ENCODE measurements at places on chromosomes 3 and 15. TPM values are rescaled to one million over a fixed set of nuclear protein-coding genes. Genes with fewer than 3 reads are reported as not detected.

KLF15 gene
- total RNA-seq = 7.8 TPM

KIF7 gene
- total RNA-seq = 4.4 TPM

NRG4 gene
- total RNA-seq = not detected

GRCh38 chr3:126545544-126545943 is 13.2 kb downstream of the C3orf22 start:
- H3K36me3 ChIP-seq = peaks cover 7% of the 10 kb centered on the region
- no peak overlapping the region for H3K4me3 ChIP-seq
- H3K27me3 ChIP-seq = peaks cover 6% of the 10 kb centered on the region
- no peak overlapping the region for H3K27ac ChIP-seq

DNA sequence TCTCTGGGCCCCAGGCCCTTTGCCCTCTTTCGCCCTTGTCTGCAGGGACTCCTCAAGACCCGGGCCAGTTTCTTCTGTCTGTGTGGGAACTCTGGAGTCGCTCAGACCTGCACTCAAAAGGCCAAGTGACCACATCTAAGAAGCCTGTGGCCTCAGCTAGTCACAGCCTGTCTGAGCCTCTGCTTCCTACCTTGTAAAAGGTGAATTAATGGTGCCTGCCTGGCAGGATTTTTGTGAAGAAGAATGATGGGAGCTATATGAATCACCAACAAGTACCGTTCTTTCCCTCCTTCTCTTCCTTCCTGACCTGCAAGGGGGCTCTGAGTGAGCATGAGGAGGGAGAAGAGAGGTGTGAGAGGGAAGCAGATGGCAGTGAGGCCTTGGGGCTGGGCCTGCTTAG is 7.5 kb downstream of the PLIN1 start:
- H3K4me1 ChIP-seq = peaks cover 29% of the 10 kb centered on the region
- no peaks in the 10 kb centered on the region for H3K36me3 ChIP-seq
- no peaks in the 10 kb centered on the region for H3K27me3 ChIP-seq
- no peak for DNase-seq

Measured in HepG2 (cell line).